GF-D8 (cell line): ENCODE measurements at places on chromosomes 4 and X.

DNA sequence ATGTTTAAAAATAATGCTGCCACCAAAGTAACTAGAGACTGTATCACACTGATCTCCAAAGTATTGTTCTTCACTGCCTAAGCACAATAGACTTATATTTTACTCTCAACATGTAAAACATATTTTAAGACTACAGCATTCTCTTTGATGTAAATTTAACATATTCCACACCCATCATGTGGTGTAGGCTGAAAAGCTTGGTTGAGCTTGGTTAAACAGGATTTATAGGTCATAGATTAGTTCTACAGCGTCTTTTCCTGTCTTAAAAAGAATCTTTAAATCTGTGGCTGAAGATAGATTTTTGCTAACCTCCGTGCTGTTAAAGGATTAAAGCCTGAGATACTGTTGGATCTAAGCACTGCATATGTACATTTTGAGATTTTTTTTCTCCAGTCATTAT, 379.9 kb downstream of the SH2D1A start:
- no peak for DNase-seq

DNA sequence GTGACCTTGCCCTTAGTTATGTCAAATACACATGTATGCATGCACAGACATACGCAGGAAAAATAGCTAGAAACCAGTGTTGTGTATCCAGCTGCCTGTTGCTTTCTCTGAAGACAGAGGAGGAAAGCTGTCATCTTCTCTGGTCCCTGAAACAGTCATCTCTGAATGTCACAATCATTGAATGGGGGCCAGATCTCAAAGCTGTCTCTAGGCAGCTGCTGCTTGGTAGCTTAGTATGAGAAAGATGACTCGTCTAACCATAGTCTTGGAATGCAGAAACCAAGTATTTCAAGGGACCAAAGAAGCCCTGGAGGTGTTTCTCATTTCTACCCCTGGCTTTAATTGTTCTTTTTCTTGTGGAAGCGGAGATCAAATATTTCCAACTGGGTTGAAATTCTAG, 4.0 kb downstream of the GRIA3 start:
- DNase-seq, result no peak

DNA sequence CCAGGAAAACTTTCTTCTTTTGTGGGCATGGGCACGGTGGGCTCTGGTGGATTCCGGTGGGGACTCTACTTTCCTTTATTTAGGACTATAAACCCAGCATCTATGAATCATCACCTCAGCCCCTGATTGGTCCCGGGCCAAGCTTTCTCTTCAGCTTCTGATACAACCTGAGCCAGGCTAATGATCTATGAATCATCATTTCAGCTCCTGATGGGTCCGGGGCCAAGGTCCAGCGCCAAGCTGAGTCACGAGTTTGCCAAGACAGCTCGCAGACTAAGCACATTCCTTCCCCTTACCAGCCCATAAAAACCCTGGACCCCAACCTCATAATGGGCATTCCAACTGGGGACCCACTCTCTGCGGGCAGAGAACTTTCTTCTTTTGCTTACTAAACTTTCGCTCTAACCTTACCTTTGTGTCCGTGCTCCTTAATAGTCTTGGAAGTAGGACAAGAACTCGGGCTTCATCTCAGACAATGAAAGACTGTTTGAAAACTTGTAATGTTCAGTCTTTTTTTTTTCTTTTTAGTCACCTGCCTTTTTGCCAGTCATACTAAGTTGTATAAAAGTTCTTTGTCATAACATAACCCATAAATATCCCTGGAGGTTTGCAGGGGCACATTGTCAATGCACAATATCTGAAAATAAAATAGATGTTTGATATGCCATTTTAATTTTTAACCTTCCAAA, 904.9 kb upstream of the EPHA5 start:
- no peak for DNase-seq

- DNase-seq, result no peak
Observed at GRCh38 chrX:323721-324628, 5.4 kb upstream of the GTPBP6 start.

GRCh38 chrX:17024886-17025285, 78.4 kb downstream of the REPS2 start:
- no peak for DNase-seq

GRCh38 chrX:19889582-19890342, 2.4 kb upstream of the SH3KBP1 start:
- no peak for DNase-seq

GRCh38 chrX:29082558-29082957, 495.3 kb downstream of the IL1RAPL1 start:
- no peak for DNase-seq

- no peak for DNase-seq
Observed at GRCh38 chr4:138972956-138973801, 42.4 kb upstream of the NOCT start.

DNA sequence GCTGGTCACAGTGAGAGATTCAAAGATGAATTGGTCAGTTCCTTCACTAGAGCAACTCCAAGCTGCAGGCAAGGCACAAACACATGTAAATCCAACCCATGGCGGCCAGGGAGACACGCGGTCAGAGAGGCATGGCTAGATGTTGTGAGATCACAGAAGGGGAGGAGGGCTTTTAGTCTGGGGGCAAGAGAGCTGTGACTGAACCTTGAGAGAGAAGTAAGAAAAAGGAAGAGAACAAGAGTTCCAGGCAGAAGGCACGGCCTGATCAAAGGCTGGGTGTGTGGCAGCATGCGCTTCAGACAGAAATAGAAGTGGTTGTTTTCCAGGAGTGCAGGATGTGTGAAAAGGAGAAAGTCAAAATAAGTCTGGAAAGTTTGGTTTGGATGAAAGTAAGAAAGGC, 15.9 kb downstream of the CCDC149 start:
- no peak for DNase-seq

DNA sequence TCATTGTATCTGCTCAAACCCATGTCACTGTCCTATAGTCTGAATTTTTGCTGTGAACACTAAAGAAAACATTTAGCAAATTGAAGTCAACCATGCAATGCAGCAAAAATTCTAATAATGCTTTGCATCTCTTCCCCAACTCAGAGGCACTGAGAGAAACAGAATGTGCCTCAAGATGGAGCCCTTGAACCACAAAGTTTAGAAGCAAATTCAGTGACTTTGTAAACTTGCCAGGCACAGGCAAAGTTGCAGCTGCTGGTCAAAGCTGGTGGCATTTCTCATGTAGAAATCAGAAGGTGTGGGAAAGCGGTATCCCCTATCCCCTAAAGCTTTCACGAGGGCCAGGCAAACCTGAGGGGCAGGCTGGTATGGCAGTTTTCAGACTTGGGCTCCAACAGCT, 121.7 kb upstream of the DIPK2B start:
- DNase-seq, result no peak

DNA sequence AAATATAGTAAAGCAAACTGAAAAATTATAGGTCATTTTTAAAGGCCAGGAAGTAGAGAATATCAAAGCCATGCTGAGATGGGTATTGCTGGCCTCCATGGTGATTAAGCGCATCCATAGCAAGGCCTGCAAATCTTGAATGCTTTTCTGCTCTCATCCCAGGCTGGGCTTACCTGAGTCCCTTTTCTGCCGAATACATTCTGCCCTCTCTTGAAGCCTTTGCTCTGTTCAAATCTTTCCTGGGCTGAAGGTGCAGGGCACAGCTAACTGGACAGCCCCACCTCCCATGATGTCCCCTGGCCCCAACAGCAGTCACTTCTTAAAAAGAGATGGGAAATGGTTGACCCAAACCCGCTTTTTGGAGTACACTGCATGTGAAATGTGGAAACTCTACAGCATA, 10.1 kb upstream of the EIF1AX start:
- DNase-seq, result no peak

- no peak for DNase-seq
Observed at GRCh38 chrX:13474164-13474516, 95.3 kb upstream of the EGFL6 start.
